ENCODE measurements at places on chromosomes 3 and 15. TPM values are rescaled to one million over a fixed set of nuclear protein-coding genes. Genes with fewer than 3 reads are reported as not detected.

TUSC7 gene
- polyA plus RNA-seq: not detected

IL5RA gene
- polyA plus RNA-seq: 0.69 TPM

CAMP gene
- polyA plus RNA-seq: 0.79 TPM

C3orf20 gene
- polyA plus RNA-seq: 0.19 TPM

Data from left renal cortex interstitium (tissue), 4 donors.